Astrocyte of the spinal cord (primary cell): ENCODE measurements at places on chromosomes 6 and 20.

GRCh38 chr6:34656378-34657036 is 40.1 kb downstream of the ILRUN start:
- DNase-seq: peak; percentile 38

DNA sequence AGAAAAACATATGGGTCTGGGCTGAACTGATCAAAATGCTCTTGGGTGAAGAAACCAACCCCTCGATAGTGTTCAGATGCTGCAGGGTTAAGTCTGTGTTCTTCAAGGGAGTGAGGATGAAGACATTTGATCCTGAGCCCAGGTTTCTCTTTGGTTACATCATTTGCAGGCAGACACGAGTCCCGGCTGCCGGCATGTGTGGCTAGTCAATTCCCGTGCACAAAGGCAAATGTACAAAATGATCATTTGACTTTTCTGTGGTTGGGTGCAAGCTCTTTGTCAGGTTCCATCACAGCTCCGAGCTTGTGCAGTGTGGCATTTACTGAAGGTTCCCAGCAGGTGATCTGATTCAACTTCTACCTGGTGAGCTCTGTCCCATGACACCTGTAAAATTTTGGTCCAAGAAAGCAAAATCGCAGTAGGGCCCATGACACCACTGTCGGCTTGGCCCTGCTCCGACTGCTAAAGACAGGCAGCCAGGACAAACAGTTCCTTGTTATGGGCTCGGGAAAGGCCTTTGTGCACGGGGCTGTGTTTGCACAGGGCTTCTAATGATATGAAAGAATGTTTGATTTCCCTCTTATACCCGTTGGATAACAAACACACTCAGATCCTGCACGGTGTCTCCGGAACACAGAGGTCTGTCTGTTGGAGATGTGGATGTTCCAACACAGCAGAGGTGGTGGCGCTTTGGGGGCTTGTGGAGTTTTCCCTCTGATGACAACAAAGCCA is 46.9 kb downstream of the GJA10 start:
- DNase-seq: peak; percentile 60

- DNase-seq: no peak
Measured at GRCh38 chr6:119322715-119323350, 26.7 kb downstream of the MAN1A1 start.

DNA sequence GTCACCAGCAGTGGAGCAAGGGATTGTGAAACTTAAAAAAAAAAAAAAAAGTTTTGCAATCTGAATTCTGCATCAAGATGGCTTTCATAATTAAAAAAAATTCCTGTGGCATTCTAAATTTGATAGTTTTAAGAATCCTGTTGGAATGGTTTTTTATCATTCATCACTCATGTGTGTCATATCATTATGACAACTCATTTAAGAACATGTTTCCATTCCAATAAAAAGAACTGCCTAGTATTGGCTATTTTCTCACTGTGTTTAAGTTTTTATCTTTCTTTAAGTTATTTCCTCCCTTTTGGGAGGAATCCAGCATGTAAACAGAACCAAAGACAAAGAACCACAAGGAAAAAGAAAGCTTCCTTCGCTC is 26.2 kb upstream of the RHAG start:
- no peak for DNase-seq

DNA sequence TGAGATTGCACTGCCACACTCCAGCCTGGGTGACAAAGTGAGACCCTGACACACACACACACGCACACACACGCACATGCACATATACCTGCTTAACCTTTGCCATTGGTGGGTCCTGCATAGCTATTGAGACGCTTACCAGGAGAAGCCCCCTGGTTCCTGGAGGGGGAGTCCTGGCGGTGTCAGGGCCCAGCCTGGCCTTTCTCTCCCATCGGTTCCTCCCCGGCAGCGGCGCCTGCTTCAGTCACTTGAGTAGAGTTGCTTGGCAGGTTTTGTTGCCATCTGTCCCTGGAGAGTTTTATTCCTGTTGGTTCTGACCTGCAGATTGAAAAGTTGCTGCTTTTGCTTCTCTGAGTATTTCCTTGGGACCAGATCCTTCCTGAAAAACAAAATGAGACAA is 20.6 kb upstream of the FAM209A start:
- no peak for DNase-seq

DNA sequence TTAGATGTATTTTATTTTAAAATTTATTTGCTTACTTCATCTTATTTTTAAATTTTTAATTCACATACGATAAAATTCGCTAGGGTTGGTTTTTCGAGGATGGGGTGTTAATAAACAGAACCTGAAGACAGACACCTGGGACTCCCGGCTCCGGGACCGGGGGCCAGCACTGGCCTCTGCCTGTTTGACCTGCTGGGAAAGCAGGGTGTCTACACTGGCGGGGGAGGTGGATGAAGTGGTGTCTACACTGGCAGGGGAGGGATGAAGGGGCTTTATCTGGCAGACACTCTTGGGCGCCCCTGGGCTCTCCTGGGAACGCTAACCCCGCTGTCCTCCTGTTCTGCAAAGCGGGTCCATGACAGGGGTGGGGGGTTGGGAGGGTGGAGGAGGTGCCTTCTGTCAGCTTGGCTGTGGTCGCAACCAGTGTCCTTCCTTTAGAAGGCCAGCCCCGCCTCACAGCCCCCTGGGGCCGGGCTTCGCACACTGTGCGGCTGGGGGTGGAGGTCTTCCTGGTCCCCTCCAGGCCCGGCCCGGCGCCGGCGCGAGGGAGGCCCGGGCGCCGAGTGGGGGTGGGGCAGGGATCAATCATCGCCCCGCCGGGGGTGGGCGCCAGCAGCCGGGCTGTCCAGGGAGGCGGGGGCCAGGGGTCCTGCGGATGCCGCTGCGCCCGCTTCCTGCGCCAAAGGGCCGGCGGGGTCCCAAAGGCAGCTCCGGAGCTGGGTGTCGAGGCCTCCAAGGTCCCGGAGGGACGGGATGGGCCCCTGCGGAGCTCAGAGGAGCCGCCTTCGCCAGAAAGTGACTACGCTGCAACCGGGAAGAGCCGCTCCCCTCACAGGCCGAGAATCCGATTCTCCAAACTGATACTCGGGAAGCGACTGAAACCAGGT is 1.8 kb downstream of the GATA5 start:
- DNase-seq: no peak

DNA sequence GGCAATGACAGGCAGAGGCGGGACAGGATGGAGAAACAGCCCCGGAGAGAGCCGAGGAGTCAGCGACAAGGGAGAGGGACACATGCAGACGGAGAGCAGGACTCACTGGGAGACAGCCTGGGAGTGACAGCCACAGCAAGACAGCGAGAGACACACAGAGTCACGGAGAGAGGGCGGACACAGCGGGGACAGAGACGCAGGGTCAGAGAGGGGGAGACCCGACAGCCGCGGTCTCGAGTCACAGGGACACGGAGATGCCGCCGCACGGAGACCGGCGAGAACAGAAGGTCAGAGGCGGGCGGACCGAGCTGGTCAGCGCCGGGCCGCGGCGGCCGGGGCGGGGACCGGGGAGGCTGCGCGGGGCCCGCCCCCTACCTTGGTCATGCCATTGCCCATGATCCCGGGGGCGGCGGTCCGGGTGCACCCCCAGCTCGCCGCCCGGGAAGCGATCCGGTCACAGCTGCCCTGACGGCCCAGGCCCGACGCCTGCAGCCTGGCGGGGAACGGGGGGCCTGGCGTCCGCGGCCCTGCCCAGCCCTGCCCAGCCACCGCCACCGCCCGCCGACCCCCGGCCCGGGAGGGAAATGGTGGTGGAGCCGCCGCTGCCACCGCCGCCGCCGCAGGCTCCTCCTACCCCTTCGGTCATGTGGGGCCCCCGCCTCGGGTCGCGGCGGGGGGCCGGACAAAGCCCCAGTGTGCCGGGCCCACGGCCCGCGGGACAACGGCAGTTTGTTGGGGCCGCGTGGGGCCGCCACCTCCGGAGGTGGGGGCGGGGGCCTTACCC is at the start of the genes DUSP15 and TTLL9:
TSS of gene DUSP15 (minus strand) at position 586 of the 784 bp plus-strand sequence. CDS start at position 396, 190 bp downstream.
TSS of gene TTLL9 (plus strand) at position 693 of the 784 bp plus-strand sequence. CDS start 493 bp downstream, outside the sequence.
- DNase-seq: no peak

DNA sequence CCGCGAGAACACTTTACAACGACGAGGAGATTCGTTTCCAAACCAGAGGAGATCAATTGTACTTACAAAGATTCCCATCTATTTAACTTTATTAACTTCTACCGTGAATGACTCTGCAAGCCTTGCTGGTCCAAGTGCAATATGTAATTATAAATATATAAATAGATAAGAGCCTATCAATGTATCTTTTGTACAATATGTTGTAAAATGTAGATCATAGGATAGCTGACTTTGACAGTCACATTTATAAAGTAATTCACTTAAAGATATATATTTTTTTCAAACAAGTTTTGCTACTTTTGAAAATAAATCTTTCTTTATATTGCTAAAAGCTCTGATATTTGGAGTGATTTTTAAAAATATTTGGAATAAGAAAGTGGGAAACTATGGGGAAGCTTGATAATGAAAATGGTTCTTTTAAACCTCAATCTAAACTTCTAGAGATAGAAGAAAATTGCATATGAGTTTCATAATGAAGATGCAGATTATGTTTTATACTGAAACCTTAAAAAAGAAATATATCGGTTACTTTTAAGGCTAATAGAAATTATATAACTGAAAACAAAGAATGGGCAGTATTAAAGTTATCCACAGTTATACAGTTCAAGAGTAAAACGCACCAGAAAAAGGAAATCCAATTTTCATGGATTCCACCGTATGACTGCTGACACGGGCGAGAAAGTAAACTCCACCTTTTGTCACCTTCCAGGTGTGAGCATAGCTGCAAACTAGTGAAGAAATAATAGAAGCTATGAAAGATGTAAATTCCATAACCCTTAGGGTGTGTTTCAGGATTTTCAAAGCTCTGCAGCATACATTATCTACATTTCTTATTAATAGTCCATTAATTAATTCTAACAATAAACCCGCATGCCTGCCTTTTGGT is 3.3 kb downstream of the TCF21 start:
- peak; percentile 37 for DNase-seq

GRCh38 chr6:44556046-44556445 is 168.5 kb downstream of the CDC5L start:
- DNase-seq: no peak

DNA sequence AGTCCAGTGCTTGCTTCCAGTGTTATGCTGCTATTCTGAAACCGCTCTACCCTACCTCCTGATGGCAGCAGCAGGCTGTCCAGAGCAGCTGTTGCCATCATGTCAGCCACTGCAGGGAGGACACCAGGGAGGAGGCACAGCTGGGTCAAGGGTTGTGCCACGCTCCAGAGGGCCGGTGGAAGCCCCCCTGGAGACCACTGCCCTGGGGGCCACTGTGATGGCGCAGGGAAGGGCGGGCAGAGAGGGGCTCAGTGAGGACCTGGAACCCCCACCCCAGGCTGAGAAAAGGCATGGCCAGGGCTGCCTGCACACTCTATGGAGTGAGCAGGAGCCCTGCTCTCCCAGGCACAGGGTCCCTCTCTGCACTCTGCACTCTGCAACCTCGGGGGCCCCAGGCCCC is 271.3 kb upstream of the BTBD3 start:
- DNase-seq: no peak

GRCh38 chr6:26126394-26127235 is 39.4 kb downstream of the HFE start:
- DNase-seq: no peak

GRCh38 chr6:118188561-118188960 is 281.5 kb downstream of the SLC35F1 start:
- no peak for DNase-seq

DNA sequence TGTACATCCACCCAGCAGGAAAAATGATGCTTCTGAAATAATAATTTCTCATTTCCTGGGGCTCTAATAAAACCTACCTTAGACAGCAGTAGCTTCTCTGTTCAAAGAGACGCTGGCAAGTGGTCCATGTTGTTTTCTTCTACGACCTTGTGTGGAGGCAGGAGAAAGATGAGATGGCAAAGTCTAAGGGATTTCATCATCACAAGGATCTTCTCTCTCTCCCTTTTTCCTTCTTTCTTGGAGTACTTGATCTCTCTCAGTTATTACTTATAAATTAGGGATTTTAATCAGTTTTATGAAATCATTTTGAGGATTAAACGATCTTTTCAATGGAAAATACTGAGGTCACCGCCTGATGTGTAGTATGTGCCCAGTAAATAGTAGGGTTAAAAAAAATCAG is 147.5 kb downstream of the BMP7 start:
- no peak for DNase-seq

- peak; percentile 72 for DNase-seq
Measured at GRCh38 chr6:43509984-43510826, at the start of gene LRRC73. LRRC73 (minus strand) TSS chr6:43510346; CDS start chr6:43509785, 561 bp downstream.

GRCh38 chr6:156694679-156695078 is 82.5 kb upstream of the ARID1B start:
- no peak for DNase-seq

- DNase-seq: peak; percentile 97
Measured at GRCh38 chr6:135851442-135852271, at the start of gene PDE7B. PDE7B (plus strand) TSS chr6:135851701.

- DNase-seq: no peak
Measured at GRCh38 chr6:25731721-25732120, 22.8 kb upstream of the SLC17A4 start.

- peak; percentile 91 for DNase-seq
Measured at GRCh38 chr20:32737371-32738223, 5.7 kb downstream of the COMMD7 start.

- no peak for DNase-seq
Measured at GRCh38 chr6:80623066-80623815, 516.8 kb downstream of the BCKDHB start.

- DNase-seq: no peak
Measured at GRCh38 chr6:2615251-2615650, 135.5 kb downstream of the MYLK4 start.

- no peak for DNase-seq
Measured at GRCh38 chr20:63060057-63060991, 53.6 kb upstream of the BHLHE23 start.

DNA sequence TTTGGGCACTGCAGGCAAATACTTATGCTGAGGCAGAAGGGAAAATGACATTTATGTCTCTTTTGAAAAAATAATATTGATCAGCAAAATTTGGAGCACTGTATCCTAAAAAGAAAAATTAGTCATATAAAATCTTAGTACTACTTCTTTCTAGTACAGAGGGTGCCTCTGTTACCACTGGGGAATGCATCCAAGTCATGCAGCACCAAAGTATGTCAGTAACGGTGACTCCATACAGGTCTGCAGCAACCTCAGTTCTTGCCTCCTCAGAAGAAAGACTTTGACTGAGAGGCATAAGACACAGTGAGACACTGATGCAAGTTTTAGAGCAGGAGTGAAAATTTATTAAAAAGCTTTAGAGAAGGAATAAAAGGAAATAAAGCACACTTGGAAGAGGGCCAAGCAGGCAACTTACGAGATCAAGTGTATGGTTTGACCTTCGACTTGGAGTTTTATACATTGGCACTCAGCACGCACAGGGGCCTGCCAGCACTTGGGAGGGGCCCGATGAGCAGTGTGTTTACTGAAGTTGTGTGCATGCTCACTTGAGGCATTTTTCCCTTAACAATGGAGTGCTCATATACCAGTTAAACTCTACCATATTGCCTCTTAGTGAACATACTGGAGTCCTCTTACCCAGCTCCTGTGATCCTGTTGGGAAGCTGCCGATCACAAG is 1244.8 kb downstream of the EPHA7 start:
- DNase-seq: no peak
